ENCODE measurements at places on chromosomes 12 and 14.

DNA sequence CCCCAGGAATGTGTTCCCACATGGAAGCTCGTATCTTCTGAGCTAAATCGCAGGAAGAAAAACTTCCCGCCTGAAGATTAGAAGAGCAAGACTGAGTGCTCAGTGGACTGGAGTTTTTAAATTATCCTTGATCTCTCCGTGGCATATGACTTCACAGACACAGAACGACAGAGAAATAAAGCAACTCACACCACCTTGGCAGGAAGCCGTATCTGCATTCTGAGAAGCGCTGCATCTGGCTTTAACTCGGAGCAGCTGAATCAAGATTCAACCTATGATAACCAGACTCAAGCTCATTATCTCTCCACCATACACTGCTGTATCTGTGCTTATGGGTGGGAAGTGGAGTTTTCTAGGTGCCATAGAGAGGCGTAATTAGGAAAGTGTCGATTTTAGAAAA, 1482.7 kb downstream of the AACS start:
- no peak for DNase-seq

DNA sequence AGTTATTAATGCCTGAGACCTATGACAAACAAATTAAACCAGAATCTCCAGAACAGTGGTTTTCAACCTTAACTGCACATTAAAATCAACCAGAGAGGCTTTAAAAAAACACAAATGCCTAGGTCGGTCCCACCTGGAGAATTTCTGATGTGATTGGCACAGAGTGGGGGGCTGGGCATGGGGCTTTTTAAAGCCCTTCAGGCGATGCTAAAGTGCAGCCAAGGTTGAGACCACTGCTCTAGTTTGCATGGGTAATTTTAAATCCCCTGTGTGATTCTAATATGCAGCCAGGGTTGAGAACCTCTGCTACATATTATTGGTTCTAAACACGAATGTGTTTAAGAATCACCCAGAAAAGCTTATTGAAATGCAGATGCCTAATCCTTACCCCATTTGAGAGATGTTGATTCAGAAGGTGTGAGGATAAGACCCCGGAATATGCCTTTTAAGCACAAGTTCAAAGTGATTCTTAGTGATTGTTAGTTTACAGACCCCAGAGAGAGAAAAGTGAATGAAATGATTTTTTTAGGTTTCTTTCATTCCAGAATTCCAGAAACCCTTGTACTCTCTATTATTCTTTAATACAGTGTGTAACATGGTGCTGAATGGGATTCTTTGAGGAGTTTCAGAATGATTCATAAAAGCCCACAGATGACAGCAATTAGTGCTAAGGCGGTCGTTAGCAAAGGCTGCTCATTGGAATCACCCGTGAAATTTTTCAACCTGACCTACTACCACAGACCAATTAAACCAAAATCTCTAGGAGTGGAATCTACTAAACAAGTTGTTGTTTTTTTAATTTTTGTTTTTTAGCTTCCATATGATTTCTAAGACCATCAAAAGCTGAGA, 44.9 kb downstream of the LIN7A start:
- DNase-seq, result no peak

GRCh38 chr14:34713122-34713680, 1.2 kb downstream of the CFL2 start:
- DNase-seq, result peak; percentile 44

- DNase-seq, result peak; percentile 97
Observed at GRCh38 chr12:27277846-27278260, 33.8 kb downstream of the STK38L start.

DNA sequence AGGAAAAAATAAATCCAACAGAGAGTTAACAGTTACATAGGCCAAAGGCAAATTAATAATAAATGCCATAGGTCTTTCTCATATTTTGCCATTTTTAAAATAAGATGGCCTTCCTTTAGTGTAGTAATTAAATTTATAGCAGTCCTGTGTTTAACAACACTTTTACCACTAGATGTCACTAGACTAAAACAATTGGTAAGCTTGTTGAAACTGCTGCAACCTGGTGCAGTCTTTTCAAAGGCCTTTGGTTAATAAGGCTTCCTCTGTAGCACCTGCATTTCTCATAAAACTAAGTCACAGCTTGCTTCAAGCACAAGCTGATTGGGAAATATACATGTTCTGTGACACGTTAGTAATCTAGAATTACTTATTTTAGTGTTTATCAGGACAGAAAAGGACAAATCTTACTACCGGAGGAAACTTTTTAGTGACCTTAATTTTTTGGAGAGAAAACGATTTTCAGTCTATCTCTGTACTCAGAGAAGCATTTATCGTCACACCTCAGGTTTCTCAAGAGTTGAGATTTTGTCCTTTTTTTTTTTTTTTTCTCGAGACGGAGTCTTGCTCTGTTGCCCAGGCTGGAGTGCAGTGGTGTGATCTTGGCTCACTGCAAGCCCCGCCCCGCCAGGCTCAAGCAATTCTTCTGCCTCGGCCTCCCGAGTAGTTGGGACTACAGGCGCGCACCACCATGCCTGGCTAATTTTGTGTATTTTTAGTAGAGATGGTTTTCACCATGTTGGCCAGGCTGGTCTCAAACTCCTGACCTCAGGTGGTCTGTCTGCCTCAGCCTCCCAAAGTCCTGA, 20.0 kb downstream of the BORCS5 start:
- DNase-seq, result peak; percentile 72

DNA sequence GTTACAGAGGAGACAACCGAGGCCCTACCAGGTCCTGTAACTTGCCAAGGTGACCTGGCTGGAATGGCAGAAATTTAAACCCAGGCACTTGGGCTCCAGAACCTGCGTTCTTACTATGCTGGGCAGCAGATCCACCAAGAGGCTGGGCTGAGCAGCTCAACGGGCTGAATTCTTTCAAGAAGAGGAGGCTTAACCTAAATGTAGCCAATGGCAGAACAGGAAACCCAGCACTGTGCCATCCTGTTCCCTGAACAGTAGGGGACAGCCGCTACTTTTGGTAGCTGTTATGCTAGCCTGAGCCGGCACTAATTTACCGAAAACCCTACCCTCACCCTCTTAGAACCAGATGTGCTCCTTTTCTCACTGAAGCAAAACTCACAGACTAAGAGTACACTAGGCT, 86.1 kb downstream of the ACTN1 start:
- no peak for DNase-seq

DNA sequence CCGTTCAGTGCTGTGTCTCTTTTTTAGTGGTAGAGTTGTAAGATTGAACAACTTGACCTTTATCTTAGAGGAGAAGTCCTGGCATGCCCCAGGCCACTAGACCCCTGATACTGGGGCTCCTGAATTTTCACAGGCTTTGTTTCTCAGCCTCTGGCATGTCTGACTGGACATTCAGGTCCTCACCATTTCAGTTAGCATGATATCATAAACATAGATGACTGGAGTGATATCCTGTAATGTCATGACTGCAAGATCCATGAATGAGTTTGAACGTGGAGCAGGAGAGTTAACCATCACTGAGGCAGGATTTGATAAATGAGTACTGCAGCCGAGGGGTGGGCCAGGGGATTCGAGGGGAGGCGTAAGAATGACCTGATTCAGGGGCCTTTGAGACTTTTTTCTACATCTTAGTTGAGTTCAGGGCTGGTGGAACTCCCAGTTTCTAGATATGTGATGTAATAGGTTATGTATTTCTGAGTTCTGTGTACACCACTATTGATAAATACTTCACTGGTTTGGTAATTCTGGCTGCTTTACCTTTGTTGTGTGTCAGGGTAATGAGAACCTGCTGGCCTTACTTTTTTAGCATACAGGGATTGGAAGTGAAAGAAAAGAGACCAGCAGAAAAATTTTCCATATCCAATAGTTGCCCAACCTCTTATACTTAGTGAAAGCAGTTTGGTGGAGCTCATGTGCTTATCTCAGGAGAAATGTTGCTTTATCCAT, 217.0 kb downstream of the SYNE2 start:
- DNase-seq, result no peak

GRCh38 chr14:46259536-46259935, 392.0 kb downstream of the RPL10L start:
- DNase-seq, result no peak

- DNase-seq, result no peak
Observed at GRCh38 chr12:23686095-23686494, 263.4 kb downstream of the SOX5 start.

DNA sequence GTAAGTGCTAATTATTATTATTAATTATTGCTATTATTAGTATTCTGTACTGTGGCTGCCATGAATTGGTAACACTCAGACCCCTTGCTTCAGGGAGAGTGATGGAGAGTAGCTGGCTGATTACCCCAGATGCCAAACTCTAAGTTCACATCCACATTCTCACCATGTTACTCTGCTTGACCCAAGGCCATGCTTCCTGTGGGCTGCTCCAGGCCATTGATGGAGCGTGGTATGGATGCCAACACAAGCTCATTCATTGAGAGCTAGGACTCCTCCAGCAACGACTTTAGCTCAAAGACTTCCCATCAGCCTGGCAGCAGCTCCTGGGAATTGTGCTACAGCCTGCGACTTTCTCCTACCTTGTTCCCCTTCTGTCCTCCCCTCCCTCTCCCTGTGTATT, 233.4 kb downstream of the MSRB3 start:
- DNase-seq, result no peak

GRCh38 chr14:58628406-58628805, 9.4 kb upstream of the DACT1 start:
- DNase-seq, result no peak

DNA sequence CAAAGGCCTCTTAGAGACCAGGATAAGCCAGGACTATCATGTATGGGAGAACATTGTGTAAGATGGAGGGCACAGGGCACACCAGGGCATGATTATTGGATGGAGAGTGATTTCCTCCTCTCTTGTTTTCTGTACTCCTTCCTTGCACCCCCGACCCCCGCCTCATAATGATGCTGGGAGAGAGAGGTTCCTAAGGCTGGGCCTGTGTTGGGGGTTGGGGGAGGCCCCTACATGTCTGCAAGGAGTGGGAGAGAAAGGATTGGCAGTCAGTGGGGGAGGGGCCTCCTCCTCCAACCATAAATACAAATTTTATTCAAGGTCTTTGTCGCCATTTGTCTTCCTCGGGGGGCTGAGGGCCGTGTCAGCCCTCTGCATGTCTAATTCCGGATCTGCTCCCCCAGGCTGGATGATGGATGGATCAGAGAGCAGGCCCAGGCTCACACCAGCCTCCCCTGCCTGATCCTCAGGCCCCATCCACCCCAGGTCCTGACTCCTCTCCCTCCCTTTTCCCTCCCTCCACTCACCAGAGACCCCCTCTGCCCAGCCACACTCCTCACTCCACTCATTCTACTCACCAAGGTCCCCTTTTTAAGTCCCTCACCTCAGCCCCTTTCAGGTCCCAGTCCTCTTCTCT, 2.0 kb upstream of the C1QL4 start:
- DNase-seq, result no peak

DNA sequence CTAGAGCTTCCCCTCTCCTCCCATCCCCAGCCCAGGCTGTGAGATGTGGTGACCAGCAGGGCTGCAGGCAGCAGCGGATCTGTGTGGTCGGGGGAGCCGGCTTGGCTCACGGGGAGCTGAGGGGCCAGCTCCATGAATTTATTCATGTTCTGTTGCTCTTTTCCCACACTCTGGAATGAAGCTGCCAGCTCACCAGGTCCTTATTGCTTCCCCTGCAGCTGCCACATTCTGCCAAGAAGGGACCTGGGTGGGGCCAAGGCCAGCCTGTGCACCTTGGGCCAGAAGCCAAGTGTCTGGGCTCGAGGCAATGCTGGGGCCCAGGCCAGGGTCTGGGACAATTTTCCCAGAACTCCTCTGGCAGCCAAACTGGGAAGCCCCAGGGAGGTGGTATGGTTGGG, 2.5 kb upstream of the C1QL4 start:
- no peak for DNase-seq

GRCh38 chr12:42729535-42729900, 140.0 kb upstream of the PRICKLE1 start:
- DNase-seq, result no peak

- no peak for DNase-seq
Observed at GRCh38 chr14:68820999-68821683, 28.3 kb upstream of the ZFP36L1 start.

DNA sequence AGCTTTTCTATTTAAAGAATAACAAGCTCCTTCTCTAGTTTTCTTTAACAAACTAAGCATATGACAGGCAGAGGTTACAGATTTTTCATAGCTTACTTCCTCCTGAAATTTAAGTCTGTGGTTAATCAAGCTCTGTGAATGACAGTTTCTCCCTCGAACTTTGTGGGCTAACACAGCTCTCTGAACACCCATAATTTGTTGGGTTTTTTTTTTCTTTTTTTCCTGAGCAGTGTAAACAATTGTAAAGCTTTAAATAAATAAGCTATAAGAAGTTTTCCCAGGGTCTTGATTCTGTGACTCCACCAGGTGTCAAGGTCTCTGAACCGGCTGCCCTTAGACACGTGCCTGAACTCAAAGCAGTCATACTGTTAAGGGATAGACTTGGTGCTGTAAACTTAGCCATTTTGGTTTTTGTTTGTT, 128.1 kb upstream of the AMIGO2 start:
- DNase-seq, result peak; percentile 39

GRCh38 chr14:105154476-105154871, 14.1 kb downstream of the JAG2 start:
- DNase-seq, result no peak

- DNase-seq, result no peak
Observed at GRCh38 chr14:79284621-79285020, 926.7 kb downstream of the DIO2 start.

DNA sequence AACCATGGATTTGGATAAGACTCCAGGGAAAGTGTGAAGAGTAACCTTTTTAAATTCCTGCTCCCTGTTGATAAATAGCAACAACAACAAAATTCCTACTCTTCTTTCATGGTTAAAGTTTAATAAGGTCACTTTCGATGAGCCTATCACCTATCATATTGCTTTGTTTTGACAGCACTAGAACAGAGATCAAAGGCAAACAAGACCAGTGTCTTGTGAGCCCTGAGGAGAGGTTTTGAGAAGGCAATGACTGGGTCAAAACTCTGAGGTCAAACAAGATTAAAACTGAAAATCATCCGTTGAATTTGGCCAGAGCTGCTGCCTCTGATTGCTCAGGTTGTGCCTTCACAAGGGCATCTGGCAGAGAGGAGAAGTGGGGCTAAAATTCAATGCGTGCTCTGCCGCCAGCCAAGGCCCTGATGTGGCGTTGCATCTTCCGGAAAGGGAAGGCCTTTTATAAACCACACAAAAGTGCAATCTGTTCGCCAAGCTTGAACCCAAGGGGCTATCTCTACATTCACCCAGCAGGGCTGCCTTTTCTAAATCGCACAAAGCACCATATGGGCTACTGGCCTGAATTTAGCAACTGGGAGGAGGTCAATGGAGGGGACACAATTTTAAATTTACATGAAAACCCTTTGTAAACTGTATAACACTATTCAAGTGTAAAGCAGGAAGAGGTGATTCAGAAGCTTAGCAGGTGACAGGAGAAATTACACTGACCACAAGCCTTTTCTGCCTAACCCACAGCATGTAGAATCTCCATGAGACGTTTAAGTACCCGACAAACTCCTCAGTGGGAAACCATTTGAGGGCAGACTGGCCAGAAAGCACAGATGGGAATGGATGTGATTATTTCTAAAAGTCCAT, 140.8 kb downstream of the DAD1 start:
- DNase-seq, result no peak

DNA sequence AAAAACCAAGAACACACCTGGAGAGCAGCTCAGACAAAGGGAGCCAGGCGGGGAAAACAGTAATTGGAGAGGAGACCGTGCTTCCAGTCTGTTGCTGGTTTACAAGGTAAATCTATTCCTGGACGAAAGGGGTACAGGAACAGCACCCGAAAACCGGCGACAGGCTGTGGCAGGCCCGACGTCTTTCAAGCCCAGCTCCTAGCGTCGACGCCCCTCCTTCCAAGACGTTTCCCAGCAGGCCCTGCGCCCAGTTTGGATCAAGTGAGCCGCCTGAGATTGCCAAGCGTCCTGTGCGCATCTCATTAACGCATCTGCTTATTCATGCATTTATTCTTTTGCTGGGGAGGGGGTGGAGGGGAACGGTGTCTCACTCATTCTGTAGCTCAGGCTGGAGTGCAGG, 1.4 kb downstream of the C12orf56 start:
- DNase-seq, result no peak

All from suppressor macrophage treated with lipopolysaccharide for 1 hour (primary cell).